CD4-positive, alpha-beta T cell treated with Interleukin-15 for 4 hours (primary cell): ENCODE measurements at places on chromosomes 2 and 18.

DNA sequence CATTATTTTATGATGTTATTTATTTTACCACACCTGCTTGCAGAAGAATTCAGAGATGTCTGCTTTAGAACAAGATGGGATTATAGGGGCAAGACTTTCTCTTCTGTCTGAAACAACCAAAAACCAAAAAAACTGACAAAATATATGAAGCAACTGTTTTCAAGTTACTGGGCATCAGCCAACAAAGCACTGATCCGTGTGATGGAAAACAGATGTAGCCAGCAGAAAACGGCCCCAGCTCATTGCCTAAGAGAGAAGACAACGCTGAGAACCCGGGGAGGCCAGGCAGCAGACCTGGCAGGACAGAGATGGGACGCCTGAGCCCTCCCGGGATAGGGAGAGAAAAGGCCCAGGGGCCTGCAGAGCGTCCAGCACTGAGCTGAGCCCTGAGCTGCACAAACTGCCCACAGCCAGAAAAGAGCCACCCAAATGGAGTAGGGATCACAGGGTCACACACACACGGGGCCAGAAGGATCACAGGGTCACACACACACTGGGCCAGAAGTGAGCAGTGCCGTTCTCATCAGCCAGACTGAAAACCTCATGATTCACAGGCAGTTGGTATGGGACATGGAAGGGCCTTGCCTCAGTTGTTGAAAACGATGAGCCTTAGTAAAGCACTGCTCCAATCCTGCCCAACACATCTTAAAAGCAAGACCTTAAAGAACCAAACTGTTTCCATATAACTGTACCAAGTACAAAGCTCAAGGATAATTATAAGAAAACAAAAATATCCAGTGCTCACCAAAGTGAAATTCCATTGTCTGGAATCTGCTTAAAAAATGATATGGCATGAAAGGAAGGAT, 12.1 kb downstream of the PXDN start:
- DNase-seq: no peak

DNA sequence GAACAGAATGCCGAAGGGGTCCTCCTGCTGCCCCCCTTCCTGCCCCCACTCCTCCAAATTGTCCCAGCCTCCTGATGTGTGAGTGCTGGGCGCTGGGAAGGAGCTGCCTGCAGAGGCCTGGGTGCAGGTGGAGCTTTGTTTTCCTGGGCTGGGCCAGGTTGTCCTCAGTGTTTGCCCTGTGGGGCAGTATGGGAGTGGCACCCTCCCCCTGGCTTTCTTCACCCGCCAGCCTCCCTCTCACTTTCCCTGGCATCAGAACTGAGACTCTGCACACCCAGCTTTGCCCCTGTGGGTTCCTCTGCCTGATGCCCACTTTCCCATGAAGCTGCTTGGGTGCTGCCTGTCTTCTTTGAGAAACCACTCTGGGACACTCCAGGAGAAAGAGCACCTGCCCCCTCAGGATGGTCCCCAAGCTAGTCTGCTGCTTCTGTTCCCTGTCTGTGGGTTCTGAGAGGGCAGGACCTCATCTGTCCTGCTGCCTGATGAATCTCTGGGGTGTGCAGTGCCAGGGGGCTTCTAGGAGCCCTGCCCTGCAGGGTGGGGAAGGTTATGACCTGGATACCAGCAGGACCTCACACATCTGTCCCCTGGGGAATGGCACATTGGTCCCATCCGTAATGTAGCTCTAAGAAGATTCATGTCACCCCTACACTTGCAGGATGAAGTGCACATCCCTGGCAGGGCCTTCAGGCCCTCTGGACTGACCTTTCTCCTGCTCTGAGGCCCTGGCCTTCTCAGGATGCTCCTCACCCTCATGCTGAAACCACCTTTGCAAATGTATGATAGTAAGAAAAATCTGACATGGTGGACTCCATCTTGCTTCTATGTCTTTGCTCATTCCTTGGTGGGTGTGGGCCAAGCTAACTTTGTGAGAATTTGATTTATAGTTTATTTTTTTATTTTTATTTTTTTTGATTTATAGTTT, 146.8 kb upstream of the HS6ST1 start:
- DNase-seq: no peak

DNA sequence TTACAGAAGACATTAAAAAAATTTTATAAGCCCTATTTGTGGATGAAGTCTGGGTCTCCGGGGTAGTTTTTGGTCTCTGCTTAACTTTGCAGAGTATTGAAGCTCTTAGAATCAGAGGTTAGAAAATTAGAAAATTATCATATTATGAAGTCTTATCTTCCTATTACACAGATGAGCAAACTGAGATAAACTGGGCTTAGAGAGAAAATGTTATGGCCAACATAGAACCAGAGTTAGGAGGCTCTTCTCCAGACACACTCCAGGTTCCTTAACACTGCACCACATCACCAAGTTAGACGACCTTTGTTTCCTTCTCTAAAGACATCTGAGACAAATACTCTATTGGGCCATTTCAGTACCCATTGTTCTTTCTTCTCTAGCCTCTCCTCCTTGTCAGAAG, 36.7 kb upstream of the NEB start:
- no peak for DNase-seq

DNA sequence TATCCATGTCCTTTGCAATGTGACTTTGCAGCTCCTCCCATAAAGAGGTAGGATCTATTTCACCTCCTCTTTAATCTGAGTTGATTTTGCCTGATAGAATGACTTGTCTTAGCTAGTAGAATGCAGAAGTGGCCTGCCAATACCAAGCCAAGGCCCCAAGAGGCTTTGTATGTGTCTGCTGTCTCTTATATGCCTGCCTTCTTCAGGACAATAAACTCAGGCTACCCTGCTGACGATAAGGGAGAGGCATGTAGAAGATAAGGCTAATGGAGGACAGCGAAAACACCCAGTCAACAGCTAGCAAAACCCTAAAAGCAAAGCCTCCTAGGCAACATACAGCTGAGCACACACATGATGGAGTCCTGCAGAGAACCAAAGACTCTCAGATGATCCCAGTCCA, 1.8 kb upstream of the ZC3H8 start:
- no peak for DNase-seq

GRCh38 chr2:36781907-36782720, 85.6 kb downstream of the VIT start:
- DNase-seq: no peak

- DNase-seq: no peak
Measured at GRCh38 chr2:209788925-209789324, 17.3 kb downstream of the UNC80 start.

GRCh38 chr2:165596788-165597187, 127.3 kb downstream of the CSRNP3 start:
- DNase-seq: no peak

- DNase-seq: no peak
Measured at GRCh38 chr2:33391529-33392255, 84.8 kb upstream of the RASGRP3 start.

DNA sequence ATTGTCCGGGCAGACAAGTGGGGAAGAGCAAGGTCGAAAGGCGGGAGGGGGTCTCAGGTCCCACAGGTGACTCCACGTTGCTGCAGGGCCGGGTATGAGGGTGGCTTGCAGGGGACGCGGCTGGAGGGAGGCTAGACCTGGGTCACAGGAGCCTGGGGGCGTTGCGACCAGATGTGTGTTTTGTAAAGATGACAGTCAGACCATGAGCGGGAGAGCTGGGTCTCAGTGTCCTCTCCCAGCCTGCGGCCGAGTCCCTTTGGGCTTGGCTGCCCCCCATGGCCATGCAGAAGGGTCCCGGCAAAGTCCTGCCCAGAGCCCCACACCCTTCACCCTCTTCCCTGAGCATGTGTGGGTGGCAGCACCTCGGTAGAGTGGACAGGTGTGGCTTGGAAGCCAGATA, 239.2 kb downstream of the ATAD2B start:
- no peak for DNase-seq

DNA sequence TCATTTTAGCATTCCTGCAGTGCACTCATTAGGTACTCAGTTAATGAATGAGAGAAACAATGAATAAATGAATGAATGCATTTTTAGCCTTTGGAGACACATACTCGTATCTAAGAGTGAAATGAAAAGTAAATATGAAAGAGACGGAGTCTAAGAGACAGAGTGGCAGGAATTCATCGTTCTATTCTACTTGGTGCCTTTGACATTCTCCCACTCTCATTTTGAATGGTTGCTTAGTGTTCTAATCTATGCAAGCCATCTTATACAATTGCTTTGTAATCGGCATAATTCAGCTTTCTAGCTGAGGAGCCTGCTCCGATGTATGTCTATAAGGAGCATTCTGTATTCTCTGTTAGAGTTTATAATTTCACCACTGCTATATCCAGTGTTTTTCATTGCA, 554.9 kb downstream of the PLCL1 start:
- DNase-seq: no peak

GRCh38 chr2:74149247-74149525, 1.5 kb upstream of the BOLA3 start:
- DNase-seq: no peak

GRCh38 chr2:26345283-26345544, 729 bp upstream of the SELENOI start:
- no peak for DNase-seq

- DNase-seq: peak; percentile 16
Measured at GRCh38 chr2:210477496-210477895, 937 bp upstream of the LANCL1 start.

- DNase-seq: no peak
Measured at GRCh38 chr2:146730882-146731281, 1113.9 kb upstream of the ACVR2A start.

- DNase-seq: peak; percentile 4
Measured at GRCh38 chr2:189261431-189261841, 81.9 kb upstream of the COL5A2 start.

GRCh38 chr18:10269261-10269660, 185.2 kb upstream of the APCDD1 start:
- DNase-seq: no peak

GRCh38 chr18:8816220-8816619, 110.9 kb downstream of the MTCL1 start:
- no peak for DNase-seq

GRCh38 chr2:21268878-21269224, 145.1 kb downstream of the TDRD15 start:
- no peak for DNase-seq

- no peak for DNase-seq
Measured at GRCh38 chr2:3214065-3214464, 163.6 kb downstream of the EIPR1 start.

- no peak for DNase-seq
Measured at GRCh38 chr2:50707196-50707595, 324.7 kb downstream of the NRXN1 start.

DNA sequence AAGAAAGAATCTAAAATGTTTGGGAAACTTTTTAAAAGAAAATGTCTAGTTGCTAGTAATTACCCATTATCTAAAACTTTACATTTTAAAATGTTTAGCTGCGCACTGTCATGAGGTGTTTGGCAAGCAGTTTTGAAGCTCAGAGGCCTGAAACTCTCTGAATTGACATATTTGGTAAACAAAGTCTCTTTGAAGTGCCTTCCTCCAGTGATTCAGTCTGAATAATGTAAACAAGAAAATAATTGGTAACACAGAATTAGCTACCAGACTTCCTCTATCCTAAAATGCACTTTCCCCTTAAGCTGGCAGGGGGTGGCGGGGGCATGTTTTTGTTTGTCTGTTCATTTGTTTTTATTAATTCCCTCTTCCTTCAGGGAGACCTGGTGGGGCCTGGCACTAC, 61.4 kb downstream of the WDR75 start:
- no peak for DNase-seq

DNA sequence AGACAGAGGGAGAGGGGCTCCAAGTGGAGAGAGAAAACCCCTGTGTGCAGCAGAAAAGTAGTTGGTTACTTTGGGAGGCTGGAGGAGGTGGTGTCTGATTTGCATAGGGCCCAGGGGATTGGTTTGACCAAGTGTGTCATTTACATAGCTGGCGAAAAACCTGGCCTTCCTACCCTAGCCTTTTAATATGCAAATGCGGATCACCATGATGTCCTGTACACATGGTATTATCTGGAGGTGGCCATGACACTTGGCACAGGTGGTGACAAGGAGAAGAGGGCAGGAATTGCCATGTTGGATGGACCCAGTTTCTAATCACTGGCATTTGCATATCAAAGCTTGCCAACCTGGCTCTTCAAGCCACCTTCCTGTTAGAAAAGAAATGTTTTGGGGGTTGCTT, 120.8 kb upstream of the CHAC2 start:
- DNase-seq: no peak

- DNase-seq: no peak
Measured at GRCh38 chr18:62870643-62871042, 155.3 kb downstream of the PHLPP1 start.
